ENCODE measurements at places on chromosomes 5 and 9.

DNA sequence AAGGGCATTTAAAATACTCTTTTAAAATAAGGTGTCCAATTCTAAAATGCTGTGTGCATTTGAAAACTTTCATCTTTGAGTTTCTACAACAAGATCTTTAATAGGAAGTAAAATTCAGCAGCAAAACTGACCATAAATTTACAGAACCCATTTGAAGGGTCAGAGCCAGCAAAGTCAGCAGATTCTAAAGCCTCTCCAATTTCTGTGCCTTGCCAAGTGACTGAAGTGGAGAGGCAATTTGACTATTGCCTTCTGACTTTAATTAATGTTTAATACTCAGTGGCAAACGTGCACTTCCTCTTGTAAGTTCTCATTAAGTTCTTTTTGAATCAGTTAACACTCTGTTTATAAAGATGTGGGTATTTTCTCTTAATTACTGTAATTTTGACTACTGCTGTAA, 155.2 kb downstream of the BAAT start:
- DNase-seq: no peak
- no peaks in the 10 kb centered on the region for H3K4me1 ChIP-seq
- H3K36me3 ChIP-seq: no peaks in the 10 kb centered on the region
- H3K4me3 ChIP-seq: no peak overlapping the region
- no peak overlapping the region for H3K27ac ChIP-seq

- H3K27ac ChIP-seq: no peak overlapping the region
- H3K27me3 ChIP-seq: peaks cover 42% of the 10 kb centered on the region
- H3K4me3 ChIP-seq: no peak overlapping the region
- peaks cover 2% of the 10 kb centered on the region for H3K4me1 ChIP-seq
Measured at GRCh38 chr5:2191972-2192371, 309.2 kb upstream of the IRX4 start.

GRCh38 chr9:99178912-99179872, 42.5 kb downstream of the ALG2 start:
- no peaks in the 10 kb centered on the region for H3K36me3 ChIP-seq
- no peak overlapping the region for H3K27ac ChIP-seq
- DNase-seq: no peak
- peaks cover 30% of the 10 kb centered on the region for H3K27me3 ChIP-seq

DNA sequence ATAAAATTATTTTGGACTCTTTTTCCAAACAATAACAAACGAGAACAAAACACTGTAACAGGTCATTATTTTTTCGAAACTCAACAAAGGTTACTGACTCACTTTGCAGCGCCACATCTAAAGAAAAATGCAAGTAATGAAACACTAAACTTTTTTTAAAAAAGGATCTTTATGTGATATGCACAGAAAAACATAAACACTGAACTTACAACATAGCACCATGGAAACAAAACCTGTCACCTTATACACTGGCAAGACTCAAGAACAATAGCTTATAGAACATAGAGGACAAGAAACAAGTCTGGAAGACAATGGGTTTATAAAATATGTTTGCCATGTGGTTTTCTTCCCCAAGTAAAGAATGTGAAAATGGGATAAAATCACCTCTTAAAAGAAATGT, 85.2 kb downstream of the AUH start:
- H3K4me1 ChIP-seq: peaks cover 8% of the 10 kb centered on the region
- peaks cover 15% of the 10 kb centered on the region for H3K36me3 ChIP-seq
- no peaks in the 10 kb centered on the region for H3K27me3 ChIP-seq
- H3K27ac ChIP-seq: no peak overlapping the region

DNA sequence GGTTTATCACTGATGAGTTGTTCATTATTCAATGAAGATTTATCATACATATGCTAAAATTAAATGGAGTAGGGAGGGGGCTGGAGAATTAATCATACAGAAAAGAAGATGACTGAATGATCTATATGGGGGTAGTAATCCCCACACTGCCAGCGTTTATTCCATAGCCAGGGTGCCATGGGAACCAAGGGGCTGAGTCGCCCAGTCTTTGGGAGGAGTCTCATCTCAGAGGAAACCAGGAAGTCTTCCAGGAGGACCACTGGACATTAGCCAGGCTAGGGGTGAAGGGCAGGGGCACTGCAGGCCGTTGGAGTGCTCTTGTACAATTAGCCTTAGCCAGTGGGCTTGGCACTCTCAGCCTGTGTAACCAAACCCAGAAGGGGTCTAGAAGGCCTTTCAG, 226.5 kb downstream of the ARL15 start:
- DNase-seq: no peak
- H3K4me1 ChIP-seq: no peaks in the 10 kb centered on the region
- no peak overlapping the region for H3K4me3 ChIP-seq
- H3K27ac ChIP-seq: no peak overlapping the region
- H3K36me3 ChIP-seq: no peaks in the 10 kb centered on the region
- no peaks in the 10 kb centered on the region for H3K27me3 ChIP-seq

GRCh38 chr5:34584165-34584564, 72.0 kb upstream of the RAI14 start:
- no peak for DNase-seq
- H3K4me1 ChIP-seq: peaks cover 37% of the 10 kb centered on the region
- H3K27me3 ChIP-seq: no peaks in the 10 kb centered on the region
- peaks cover 3% of the 10 kb centered on the region for H3K36me3 ChIP-seq
- no peak overlapping the region for H3K4me3 ChIP-seq

DNA sequence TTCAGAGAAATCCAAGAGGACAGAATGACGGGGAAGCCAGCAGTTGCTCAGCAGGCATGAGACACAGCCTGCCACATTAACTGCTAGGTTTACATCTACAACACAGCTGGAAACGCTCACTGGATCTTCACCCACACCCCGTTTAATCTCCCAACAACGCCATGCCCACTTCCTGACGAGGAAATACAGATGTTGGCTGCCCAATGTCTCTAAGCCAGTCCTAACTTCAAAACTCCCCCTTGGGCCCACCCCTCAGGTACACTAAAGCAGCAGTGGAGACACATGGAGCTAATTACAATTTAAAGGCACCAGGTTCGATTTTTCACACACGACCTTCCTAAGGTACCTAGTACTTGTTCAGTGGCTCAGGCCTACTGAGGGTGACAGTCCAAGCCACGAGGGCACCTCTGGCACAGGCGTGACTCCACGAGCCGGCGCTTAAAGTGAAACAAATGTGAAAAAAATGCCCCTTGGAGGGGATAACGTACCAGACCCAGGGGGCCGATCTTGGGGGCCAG, 904 bp downstream of the RPL12 start:
- peak overlapping the region; percentile 96 for H3K4me3 ChIP-seq
- peak overlapping the region; percentile 98 for H3K27ac ChIP-seq
- H3K36me3 ChIP-seq: peaks cover 53% of the 10 kb centered on the region
- peaks cover 30% of the 10 kb centered on the region for H3K4me1 ChIP-seq

DNA sequence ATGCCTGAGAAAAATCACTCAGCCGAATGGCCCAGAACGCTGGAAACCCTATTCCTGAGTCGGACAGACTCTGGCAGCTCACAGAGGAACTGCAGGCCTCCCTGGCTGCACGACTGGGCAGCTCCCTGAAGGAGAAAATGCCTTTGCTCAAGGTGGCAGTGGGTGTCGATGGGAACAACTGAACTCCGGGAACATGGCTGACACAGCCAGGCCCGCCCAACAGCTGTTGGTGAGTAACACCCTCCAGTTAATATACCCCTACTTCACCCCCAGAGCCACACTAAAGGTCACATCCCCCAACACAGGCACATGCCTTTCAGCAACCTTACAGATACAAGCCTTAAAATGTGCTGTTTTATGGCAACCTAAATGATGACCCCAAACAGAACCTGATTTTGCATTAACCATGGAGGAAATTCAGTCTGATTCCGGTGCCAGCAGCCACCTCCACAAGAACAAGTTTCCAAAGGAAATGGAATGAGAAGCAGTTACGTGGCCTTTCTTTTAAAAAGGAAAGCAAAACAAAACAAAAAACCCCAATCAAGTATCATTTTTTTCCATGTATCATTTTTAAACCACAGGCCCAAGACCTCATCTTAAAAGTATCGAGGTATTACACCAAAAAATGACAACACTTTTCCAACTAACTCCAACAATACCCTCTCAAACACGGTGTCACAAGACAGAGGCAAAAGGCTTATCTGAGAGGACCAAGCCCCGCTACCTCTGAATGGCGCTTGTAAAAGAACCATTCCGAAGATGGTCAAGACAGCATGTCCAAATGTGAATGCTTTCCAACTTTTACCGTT, 3.1 kb downstream of the KLF9 start:
- peaks cover 46% of the 10 kb centered on the region for H3K4me1 ChIP-seq
- peaks cover 11% of the 10 kb centered on the region for H3K27me3 ChIP-seq
- no peaks in the 10 kb centered on the region for H3K36me3 ChIP-seq
- DNase-seq: no peak
- peak overlapping the region; percentile 99 for H3K4me3 ChIP-seq

GRCh38 chr5:72885824-72886223, 69.4 kb downstream of the TNPO1 start:
- H3K4me3 ChIP-seq: no peak overlapping the region
- H3K27ac ChIP-seq: no peak overlapping the region
- no peaks in the 10 kb centered on the region for H3K27me3 ChIP-seq

- peaks cover 9% of the 10 kb centered on the region for H3K27me3 ChIP-seq
- peaks cover 8% of the 10 kb centered on the region for H3K36me3 ChIP-seq
- DNase-seq: no peak
- no peak overlapping the region for H3K4me3 ChIP-seq
Measured at GRCh38 chr9:134607971-134608370, 33.6 kb upstream of the COL5A1 start.

DNA sequence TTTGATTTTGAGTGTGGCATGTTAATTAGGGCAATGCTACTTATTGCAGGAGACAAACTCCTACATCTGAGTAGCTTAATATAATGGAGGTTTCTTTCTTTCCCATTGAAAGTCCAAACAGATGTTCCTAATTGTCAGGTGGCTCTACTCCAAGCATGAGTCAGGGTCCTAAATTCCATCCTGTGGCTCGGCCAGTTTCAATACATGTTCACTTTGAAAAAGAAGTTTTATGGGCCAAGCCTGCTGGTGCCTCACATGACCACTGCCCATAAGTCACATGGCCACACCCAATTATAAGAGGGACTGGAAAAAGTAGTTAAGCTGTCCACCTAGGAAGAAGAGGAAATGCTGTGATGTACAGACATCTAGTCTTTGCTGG, 170.4 kb downstream of the ARRDC3 start:
- no peaks in the 10 kb centered on the region for H3K4me1 ChIP-seq
- no peak overlapping the region for H3K27ac ChIP-seq
- H3K36me3 ChIP-seq: no peaks in the 10 kb centered on the region
- H3K4me3 ChIP-seq: no peak overlapping the region

- H3K36me3 ChIP-seq: peaks cover 37% of the 10 kb centered on the region
- no peaks in the 10 kb centered on the region for H3K4me1 ChIP-seq
- no peak overlapping the region for H3K27ac ChIP-seq
- H3K4me3 ChIP-seq: no peak overlapping the region
- DNase-seq: peak; percentile 20
- H3K27me3 ChIP-seq: no peaks in the 10 kb centered on the region
Measured at GRCh38 chr9:114050226-114050568, 27.9 kb downstream of the AMBP start.

- DNase-seq: no peak
- peak overlapping the region; percentile 74 for H3K27ac ChIP-seq
- H3K36me3 ChIP-seq: peaks cover 13% of the 10 kb centered on the region
- H3K27me3 ChIP-seq: no peaks in the 10 kb centered on the region
- H3K4me1 ChIP-seq: peaks cover 65% of the 10 kb centered on the region
Measured at GRCh38 chr9:131407717-131408195, 13.9 kb downstream of the PRRC2B start.

- H3K4me1 ChIP-seq: no peaks in the 10 kb centered on the region
- H3K36me3 ChIP-seq: no peaks in the 10 kb centered on the region
- no peaks in the 10 kb centered on the region for H3K27me3 ChIP-seq
- no peak overlapping the region for H3K27ac ChIP-seq
- DNase-seq: no peak
Measured at GRCh38 chr5:4156889-4157288, 561.3 kb downstream of the IRX1 start.

GRCh38 chr5:116032094-116032517, at the start of gene ARL14EPL:
Gene ARL14EPL (plus strand): TSS chr5:116032472. CDS start chr5:116051466, 18,994 bp downstream.
- H3K27me3 ChIP-seq: peaks cover 2% of the 10 kb centered on the region
- no peak within 1 kb of the TSS for H3K4me3 ChIP-seq
- no peaks in the 10 kb centered on the region for H3K36me3 ChIP-seq
- peaks cover 8% of the 10 kb centered on the region for H3K4me1 ChIP-seq

DNA sequence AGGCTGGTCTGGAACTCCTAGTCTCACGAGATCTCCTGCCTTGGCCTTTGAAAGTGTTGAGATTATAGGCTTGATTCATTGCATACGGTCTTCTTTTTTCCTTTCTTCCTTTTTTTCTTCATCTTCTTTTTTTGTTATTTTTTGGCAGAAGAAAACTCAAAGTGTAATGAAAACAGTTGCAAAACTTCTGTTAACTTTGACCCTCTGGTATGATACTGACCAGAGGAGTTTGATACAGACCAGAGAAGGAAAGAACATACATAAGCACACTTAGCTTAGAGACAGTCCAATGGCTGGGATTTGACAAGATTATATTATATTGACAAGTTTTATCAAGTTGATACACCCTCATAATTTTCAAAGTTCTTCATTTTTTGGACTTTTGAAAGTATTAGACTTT, 181.2 kb downstream of the NFIB start:
- peaks cover 26% of the 10 kb centered on the region for H3K36me3 ChIP-seq
- H3K27me3 ChIP-seq: no peaks in the 10 kb centered on the region
- DNase-seq: no peak
- no peak overlapping the region for H3K4me3 ChIP-seq
- H3K27ac ChIP-seq: no peak overlapping the region

- H3K4me1 ChIP-seq: peaks cover 33% of the 10 kb centered on the region
- H3K36me3 ChIP-seq: no peaks in the 10 kb centered on the region
- peaks cover 9% of the 10 kb centered on the region for H3K27me3 ChIP-seq
- peak overlapping the region; percentile 87 for H3K4me3 ChIP-seq
- DNase-seq: peak; percentile 55
Measured at GRCh38 chr9:38227656-38228055, 158.6 kb upstream of the SHB start.

GRCh38 chr9:77707383-77708063, 59.4 kb upstream of the GNA14 start:
- H3K27me3 ChIP-seq: no peaks in the 10 kb centered on the region
- DNase-seq: no peak
- H3K4me1 ChIP-seq: peaks cover 5% of the 10 kb centered on the region
- H3K27ac ChIP-seq: no peak overlapping the region
- H3K4me3 ChIP-seq: no peak overlapping the region
- H3K36me3 ChIP-seq: no peaks in the 10 kb centered on the region

- H3K4me3 ChIP-seq: no peak overlapping the region
- H3K36me3 ChIP-seq: no peaks in the 10 kb centered on the region
- no peaks in the 10 kb centered on the region for H3K4me1 ChIP-seq
- DNase-seq: no peak
- H3K27me3 ChIP-seq: no peaks in the 10 kb centered on the region
Measured at GRCh38 chr5:95843733-95844223, 21.3 kb upstream of the GLRX start.

DNA sequence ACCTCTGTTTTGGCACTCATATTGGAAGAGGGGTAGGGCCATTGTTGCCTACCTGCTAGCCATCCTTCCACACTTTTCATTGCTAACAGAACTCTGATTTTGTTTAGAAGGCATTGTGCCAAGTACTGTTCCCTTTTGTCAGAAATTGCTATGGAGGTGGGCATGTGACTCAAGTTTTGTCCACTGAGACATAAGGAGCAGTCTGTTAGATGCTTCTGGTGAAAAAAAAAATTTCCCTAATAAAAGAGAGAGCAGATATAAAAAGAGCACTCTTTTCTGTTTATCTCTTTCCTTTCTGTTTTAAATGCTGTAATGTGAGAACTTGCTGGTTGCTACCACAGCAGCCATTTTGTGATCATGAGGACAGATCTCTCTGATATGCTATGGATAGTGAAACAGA, 21.9 kb upstream of the THG1L start:
- H3K27ac ChIP-seq: no peak overlapping the region
- H3K4me3 ChIP-seq: no peak overlapping the region
- H3K4me1 ChIP-seq: no peaks in the 10 kb centered on the region

GRCh38 chr9:133770076-133770777, 32.1 kb upstream of the SARDH start:
- no peak overlapping the region for H3K27ac ChIP-seq
- no peak overlapping the region for H3K4me3 ChIP-seq
- H3K36me3 ChIP-seq: peaks cover 37% of the 10 kb centered on the region
- H3K27me3 ChIP-seq: no peaks in the 10 kb centered on the region
- no peaks in the 10 kb centered on the region for H3K4me1 ChIP-seq

Measured in type B pancreatic cell (in vitro differentiated cells).